ENCODE measurements at places on chromosomes 2 and 18.

DNA sequence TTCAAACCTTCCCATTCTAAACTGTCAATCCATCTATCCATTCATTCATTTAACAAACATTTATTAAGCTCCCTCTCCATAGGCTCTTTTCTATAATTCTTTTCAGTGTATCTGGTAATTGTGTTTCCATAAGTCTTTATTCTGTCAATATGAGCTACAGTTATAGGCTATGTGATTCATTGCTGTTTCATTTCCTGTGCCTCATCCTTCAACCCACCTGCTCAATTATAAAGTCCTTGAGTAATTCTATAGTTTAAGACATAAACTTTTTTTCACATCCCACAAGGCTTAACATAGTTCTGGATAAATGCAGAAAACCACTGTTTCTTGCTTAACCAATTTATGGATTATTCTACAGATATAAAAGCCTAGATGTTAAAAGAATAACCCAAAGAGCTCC lies 84.2 kb upstream of the PIK3C3 start:
- no peak for DNase-seq

DNA sequence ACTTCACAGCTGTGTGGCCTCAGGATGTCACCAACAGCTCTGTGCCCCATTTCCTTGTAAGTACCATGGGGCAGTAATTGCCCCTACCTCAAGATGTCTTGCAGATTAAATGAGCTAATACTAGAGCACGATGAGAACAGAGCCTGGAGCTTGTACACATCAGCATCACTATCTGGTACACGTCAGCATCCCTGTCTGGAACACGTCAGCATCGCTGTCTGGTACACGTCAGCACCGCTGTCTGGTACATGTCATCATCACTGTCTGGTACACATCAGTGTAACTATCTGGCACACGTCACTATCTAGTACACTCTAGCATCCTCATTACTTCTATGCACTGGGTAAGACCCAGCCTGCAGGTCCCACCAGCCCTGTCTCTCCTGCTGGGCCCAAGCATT lies 37.2 kb downstream of the AQP12A start:
- no peak for DNase-seq

DNA sequence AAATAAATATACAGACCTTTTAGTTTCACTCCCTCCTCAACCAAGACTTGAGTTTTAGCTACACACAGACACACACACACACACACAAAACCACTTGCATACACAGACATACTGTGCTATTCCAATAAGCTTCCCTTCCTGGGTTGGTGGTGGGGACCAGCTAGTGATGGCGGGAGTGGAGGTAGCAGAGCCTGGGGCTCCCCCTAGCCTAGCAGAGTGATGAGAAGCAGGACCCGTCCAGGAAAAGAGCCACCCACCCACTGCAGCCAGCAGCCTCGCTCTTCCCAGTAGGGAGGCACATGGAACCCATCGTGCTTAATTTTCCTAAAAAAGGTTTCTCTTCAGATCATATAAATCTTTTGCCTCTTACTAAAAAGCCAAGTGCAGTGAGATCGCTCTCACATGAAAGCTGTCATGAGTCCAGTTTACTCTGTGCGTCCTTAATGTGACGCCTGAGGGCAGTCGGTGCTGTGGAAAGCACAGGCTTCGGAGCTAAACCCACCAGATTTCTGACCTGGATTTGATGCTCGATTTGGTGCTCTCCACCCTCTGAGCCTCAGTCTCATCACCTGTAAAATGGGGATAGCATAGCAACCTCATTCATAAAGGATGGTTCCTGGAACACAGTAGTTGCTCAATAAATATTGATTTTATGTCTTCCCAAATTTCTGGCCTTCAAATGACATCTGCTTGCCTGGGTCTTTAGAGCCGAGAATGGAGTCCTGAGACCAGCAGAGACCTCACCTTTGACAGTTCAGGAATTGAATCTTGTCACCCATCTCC lies 60.1 kb upstream of the YWHAQ start:
- DNase-seq: no peak

DNA sequence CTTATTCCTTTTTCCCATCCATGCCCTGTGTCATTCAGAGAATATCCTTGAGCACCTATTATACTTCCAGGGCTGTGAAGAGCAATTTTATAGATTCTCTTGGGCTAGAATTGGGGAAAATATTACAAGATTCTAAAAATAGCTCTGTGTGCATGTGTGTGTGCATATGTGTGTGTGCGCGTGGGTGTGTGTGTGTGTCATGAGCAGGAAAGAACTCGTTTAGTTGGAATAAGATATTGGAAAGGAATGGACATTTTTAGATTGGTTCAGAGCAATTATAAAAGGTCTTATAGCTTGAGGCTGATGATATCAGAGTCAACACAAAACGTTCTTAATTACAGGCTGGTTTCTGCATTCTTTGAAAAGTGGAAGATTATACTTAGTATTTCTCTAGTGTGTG lies 212.1 kb upstream of the COPS8 start:
- DNase-seq: no peak

Data from stimulated activated effector memory CD8-positive, alpha-beta T cell treated with anti-CD3 and anti-CD28 coated beads, Interleukin-12 subunit alpha, Interleukin-12 subunit beta, amount 100 ng/mL, for 72 hours (primary cell).